Nucleus accumbens (tissue), 56 donors: ENCODE measurements at places on chromosomes 16 and 17.

DNA sequence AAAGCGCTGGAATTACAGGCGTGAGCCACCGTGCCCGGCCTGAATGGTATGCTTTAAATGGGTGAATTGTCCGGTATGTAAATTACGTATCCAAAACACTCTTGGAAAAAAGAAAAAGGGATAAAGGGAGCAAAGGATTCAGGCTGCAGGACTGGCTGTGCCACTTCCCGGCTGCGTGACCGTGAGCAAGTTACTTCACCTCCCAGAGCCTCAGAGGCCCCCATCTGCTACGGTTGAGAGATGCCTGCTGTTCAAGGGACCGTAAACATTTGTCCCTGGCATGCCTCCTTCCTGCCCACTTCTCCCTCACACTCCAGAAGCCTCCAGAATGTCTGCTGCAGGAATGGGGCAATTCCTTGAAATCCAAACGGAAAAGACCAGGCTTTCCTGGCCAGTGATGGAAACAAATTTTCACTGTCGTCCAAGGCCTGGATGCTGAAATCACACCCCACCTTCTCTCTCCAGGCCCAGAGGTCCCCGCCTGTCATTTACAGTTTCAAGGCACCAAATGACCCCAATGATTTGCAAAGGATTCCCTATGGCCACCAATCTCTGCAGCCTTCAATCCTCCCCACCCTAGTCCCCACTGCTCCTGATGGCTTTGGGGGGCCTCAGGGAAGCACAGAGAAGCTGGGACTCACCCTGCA, 22.9 kb upstream of the LITAF start:
- DNase-seq: no peak

DNA sequence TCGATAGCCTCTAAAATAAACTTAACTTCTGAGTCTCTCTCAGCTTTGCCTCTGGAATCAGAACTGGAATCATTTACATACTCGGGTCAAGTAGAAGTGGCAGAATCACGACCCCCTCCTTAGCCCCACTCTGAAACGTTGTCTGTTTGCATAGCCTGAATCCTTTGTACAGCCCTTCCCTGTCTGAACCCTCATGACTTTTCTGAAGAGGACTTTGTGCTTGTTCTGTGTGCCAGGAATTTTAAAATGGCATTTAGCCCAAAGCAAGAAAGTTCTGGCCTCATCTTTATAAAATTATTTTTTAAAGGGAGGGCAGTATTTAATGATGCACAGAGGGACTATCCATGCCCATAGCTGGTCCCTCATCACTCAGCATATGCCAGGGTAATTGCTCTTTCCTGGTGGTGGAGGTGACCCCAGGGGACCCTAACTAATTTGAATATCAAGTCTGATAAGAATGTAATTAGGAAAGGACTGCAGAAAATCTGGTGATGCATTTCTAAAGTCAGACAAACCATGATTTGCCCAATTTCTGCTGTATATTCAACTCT, 342.7 kb upstream of the TNRC6C start:
- DNase-seq: no peak

- DNase-seq: no peak
Measured at GRCh38 chr17:45307290-45308015, 9.4 kb downstream of the MAP3K14 start.

DNA sequence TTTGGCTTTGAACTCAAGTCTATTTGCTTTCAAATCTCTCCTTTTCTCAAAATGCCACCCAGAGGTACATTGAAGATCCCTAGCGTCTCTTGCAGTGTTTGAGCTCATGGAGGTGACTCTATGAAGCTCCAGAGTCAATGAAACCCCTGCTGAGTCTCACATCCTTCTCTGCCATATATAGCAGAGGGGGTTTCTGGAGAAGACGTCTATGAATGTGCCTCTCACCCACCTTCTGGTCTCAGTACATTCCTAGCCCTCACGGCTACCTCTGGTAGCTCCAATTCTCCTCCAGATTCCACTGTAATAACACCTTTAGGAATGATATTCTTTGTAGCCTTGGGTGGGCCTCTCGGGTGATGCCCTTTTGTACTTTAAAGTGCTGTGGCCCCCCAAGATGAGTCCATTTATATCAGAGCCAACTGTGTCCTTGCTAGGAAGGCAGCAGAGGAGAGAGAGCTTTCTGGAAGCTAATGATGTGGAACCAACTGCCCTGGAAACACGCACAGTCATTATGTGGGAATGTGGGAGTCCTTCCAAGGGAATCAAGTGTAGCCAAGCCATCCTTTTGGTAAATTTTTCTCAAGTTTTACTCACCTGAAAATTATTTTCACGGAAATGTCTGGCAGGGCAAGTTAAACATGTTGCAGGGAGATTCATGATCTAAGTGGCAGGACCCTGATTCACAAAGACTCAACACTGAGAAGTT, 123.4 kb downstream of the ASIC2 start:
- DNase-seq: no peak

- peak; percentile 47 for DNase-seq
Measured at GRCh38 chr17:72416054-72416675, 295.3 kb downstream of the SOX9 start.

- DNase-seq: peak; percentile 7
Measured at GRCh38 chr17:9811537-9811936, 10.3 kb downstream of the GSG1L2 start.

DNA sequence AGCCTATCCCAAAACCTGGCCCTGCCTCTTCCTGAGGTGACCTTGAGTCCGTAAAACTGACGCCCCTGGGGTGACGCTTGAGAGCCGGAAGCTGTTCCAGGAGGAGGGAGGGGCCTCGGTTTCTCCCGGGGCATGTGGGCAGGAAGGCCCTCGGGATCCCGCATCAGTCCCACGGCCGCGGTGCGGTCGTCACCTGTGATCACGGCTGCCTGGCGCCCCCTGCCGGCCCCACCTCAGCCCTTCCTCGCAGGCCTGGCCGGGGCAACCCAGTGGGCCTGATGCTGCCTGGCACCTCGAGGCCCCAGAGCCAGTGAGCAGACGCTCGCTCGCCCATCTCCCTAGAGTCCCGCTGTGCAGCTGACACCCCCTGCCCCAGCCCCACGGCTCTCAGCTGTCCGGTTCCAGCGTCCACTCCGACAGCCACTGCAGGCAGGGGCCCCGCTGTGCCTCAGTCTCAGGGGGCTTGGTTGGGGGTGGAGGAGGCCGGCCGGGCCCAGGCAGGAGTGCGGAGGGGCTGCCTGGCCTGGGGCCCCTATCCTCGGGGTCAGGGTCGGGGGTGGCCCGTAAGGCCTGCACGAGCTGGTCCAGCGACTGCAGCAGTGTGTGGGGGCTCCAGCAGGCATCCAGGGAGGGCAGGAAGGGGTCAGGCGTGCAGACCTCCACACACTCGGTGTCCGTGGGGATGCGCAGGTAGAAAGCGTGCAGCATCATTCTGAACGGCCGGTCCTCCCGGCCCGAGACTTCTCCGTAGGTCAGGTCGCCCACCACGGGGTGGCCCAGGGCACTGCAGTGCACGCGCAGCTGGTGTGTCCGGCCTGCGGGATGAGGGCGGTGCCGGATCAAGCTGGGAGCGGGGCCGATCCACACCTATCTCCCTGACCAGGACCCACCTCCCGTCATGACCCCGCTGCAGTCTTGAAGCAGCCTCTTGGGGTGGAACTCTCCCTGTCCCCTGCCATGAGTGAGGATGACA, 2.3 kb downstream of the RPUSD1 start:
- peak; percentile 29 for DNase-seq

DNA sequence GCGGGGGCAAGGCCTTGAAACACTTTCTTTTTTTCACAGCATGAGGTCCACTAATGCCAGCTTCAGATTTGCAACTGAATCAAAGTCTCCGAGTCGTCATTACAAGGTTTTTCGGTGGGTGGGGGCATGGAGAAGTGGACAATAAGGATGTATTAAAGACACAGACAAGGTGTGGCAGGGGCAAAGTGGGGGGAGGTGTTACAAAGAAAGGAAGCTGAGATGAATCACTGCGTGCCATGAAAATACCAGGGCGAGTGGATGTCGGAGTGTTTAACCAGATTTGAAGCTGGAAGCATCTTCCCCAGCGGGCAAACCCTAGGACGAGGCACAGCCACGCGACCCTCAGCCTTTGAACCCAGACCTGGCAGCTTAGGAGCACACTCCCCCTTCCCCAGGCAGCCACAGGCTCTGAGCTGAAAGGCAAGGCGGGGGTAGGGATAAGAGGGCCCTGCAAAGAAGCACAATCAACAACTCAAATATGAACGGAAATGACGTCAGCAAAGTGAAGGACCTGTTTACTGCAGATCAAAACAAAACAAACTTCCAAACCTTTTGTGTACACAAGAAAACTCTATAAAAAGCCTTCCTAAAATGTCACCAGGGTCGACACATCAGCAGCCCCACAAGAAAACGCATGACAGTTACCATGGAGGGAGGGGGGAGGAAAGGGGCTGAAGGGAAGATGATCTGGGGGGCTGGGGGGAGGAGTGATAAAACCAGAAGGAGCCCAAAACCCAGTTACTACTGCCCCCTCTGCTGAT, 5.6 kb upstream of the ZFHX3 start:
- no peak for DNase-seq

DNA sequence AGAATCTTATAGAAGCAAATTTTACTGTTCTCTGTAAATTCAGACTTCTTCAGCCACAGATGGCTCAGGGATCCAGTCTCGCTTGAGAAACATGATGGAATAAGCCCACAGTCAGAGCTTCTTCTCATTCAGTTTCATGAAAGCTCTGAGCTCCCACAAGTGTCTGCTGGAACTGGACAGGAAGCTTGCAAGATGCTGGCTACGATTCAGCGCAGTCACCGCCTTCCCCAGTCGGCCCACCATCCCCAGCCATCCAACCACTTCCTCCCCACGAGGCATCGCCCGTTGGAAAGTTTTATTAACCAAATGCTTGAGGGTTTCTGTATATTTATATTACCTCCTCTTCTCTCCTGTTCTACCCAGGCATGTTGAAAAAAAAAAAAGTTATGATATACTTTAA, 171.7 kb downstream of the ZFHX3 start:
- no peak for DNase-seq

DNA sequence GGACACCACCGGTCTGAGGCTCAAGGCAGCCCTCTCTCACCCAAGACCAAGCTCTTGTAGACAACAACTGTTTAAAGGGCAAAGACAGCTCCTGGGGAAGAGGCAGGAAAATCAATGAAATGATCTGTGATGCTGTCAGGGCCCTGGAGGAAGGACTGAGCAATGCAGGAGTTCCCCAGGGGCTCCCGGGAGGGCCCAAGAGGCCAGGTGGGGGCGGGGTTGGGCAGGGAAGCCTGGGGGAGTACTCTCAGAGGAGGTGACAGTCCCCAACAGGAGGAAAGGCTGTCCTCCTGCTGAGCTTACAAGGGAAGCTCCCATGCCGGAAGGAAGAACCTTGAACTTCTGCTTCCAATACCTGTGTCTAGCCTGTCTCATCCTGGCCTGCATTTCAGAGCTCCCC, 8.3 kb upstream of the NOS2 start:
- DNase-seq: no peak

GRCh38 chr17:57440522-57441269, 184.4 kb downstream of the MSI2 start:
- peak; percentile 56 for DNase-seq

DNA sequence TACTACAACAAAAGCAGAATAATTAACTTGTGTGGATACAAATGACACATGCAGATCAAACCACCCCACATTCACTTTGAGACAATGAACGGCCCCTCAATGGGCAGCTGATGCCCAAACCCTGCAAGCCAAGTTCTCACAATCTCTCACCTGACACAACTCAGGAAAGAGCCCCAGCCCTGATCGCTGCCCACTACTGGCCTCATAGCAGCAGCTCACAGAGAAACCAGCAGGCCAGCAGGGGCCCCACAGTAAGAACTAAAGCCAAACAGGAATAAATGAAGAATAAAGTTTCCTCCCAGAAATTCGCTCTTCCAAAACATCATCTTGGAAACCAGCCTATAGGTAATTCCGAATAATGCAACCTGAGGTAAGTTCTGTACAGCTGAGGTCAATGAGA, 7.7 kb downstream of the AKTIP start:
- DNase-seq: no peak

DNA sequence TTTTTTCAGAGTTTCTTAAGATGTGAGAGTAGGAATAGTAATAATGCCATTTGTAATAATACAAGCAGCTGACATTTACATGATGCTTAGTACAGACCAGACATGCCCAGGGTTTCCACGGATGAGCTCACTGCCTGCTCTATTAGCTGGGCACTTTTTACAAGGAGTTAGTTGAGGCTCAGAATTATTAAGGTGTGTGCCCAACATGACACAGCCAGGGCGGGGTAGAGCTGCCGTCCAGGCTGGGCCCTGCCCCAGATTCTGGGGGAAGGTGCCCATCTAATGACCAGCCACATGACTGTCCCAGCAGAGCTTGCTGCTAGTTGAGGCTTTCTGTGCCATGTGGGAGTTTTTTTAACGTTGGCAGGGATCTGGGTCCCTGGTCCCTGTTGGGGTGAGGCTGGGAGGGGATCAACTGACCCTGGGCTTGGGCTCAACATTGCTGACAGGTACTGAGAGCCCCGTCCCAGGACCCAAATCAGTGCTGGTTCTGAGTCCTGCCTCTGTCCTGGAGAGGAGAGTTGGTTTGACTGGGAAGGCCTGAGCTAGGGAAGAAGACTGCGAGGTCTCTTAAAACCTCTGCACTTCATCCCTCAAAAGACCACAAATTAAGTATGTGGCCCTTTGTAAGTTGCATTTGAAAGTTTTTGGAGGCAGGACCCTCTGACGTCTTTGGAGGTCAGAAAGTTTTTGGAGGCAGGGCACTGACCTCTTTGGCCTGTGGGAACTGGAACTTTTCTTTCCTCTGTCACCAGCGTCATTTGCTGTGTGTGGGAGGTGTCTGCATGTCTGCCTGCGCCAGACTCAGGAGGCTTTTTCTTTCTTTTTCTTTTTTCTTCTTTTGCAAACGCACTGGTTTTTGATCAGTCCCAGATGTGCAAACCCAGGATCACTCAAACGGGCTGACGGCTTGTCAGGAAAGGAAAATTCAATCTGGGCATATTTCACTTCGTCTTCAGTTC, 2.2 kb downstream of the CRISPLD2 start:
- no peak for DNase-seq

- no peak for DNase-seq
Measured at GRCh38 chr17:27338536-27338985, 44.6 kb downstream of the WSB1 start.

DNA sequence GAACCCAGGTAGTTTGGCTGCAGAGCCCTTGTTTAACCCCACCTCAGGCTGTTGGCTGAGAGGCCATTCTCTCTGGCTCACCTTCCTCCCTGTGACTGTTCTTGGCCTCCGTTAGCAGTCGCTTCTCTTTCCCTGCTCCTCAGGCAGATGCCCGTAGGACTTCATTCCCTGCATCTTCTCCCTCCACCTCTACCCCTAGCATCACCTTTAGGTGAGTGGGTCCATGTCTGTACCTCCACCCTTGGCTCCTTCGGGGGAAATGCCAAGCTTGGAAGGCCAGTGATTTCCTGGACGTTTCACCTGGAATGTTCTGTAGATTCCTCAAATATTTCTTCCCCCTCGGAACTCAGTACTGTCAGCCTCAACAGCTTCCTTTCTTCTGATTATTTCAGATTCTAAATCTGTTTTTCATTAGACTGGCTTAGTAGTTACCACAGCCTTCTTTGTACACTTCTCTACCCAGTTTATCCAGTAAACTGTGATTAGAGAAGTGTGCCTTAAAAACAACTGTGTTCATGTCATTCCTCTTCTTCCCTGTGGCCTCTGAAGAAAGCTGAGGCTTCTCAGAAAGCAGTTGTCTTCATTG, 227.9 kb downstream of the MSI2 start:
- DNase-seq: no peak

GRCh38 chr16:88345721-88346560, 36.8 kb upstream of the ZNF469 start:
- no peak for DNase-seq
